ENCODE measurements at places on chromosomes 7 and 10.

DNA sequence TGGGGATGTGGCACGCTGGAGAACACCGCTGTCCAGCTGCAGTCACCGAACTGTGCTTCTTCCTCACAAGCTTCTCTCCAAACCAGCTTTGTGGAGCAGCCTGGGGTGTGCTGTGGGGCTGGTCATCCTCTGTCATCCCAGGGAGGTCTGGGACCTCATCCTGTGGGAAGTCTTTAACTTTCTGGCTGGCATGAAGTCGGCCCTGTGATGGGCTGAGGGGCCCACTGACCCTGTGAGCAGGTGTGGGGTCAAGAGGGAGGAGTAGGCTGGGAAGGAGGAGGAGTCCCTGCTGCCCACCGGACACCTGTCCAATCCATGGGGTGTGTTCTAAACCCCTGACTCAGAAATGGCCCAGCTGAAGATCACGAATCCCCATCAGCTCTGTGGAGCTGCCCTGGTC is 136.2 kb upstream of the SHH start:
- no peak for DNase-seq

DNA sequence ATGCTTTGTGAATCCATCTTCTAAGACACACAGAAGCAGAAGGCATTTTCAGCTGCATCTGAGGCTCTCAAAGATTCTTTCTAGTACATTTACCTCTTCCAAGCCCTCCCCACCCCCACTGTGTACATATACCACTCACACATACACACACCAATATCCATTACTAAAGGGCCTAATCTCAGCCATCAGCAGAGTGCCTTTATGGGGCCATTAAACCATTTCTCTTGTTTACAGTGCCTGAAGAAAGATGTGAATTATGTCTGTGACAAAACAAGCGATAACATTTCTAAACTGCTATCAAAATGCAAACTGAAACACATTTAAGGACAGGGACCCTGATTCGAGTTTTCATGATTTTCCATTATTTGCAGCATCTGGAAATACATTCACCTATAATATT is 40.0 kb downstream of the ETV1 start:
- DNase-seq = no peak

- no peak for DNase-seq
These were observed 171.5 kb downstream of the CCSER2 start for GRCh38 chr10:84499846-84500245.

- DNase-seq = no peak
These were observed 1377.4 kb downstream of the XPNPEP1 start for GRCh38 chr10:108545921-108546320.

- DNase-seq = no peak
These were observed 39.6 kb upstream of the SP8 start for GRCh38 chr7:20826243-20826642.

DNA sequence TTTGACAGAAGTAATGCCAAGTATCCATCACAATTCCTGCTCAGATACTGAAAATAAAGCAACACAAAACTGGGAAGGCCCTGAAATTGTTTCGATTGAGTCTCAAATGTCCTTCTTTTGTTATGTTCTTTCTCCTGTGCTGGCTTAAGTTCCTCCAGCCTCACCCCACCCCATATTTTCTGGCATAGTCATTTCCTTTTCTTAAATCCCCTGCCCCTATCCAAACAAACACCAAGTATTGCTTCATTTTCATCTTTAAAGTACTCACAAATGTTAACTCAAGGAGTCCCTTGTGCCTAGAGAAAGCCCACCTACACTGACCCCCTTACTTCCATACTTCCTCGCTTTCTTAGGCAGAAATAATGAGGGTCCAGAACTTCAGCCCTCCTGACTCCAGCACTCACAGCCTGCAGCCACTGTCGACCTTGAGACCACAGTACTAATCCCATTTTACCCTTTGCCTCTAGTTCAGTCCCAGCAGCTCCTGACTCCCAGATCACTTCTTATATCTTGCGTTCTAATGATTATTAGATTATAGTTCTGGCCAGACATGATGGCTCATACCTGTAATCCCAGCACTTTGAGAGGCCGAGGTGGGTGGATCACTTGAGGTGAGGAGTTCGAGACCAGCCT is 73.2 kb upstream of the ST8SIA6 start:
- DNase-seq = no peak

GRCh38 chr10:74104996-74105395 is 45.6 kb downstream of the AP3M1 start:
- no peak for DNase-seq

- peak; percentile 96 for DNase-seq
These were observed 556.8 kb upstream of the GALNT17 start for GRCh38 chr7:70574970-70575799.

GRCh38 chr10:112669989-112670388 is 223.0 kb downstream of the VTI1A start:
- DNase-seq = no peak

- peak; percentile 63 for DNase-seq
These were observed 630 bp downstream of the RSBN1L start for GRCh38 chr7:77696643-77697534.

DNA sequence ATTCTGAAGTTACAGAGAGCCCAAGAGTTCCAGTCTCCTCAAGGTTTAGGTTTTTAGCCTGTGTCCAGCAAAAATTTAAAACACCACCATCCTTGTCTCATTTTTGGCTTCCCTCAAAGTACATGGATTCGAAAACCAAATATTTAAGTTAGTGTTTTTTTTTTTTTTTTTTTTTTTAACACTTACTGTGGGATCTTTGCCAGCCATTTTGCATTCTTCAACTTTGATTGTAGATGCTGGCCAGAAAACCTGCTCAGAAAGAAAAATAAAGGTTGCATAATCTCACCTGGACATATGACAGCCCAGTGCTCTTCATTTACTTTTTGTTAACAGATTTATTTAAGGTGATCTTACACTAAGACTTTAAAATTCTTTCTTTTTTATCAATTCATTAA is 91.6 kb downstream of the SEMA3C start:
- DNase-seq = no peak

- no peak for DNase-seq
These were observed 19.6 kb downstream of the GIMAP5 start for GRCh38 chr7:150756858-150757257.

- DNase-seq = no peak
These were observed 8.1 kb downstream of the IL2RA start for GRCh38 chr10:6053816-6054631.

GRCh38 chr10:127949831-127950230 is 42.9 kb downstream of the PTPRE start:
- no peak for DNase-seq

DNA sequence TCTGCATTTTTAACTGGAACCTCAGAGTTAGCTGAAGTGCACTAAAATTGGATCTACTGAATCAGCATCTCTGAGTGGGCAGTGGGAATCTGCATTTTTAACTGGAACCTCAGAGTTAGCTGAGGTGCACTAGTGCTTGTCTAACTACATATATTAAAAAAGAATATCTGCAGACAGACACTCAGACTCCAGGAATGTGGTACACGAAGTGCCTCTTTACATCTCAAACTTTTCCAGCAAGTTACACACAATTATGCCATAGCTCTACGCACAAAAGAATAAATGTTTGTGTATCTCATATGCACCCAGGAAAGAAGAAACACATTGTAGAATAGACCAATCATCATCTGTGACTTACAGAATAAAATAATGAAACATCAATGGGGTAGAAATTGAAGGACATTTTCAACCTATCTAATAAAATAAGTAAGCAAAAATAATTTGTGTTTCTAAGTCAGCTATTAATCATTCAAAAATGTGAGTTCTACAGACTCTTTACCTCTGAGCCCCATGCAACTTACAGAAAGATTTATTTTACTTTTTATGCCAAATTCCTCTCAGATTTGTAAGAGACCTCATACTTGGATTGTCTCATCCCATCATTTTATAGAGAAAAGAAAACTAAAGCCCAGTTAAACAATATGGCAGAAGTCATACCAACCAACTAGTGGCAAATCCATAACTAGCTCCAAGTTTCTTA is 28.3 kb downstream of the PPP1R3A start:
- DNase-seq = no peak

- DNase-seq = no peak
These were observed 193.1 kb upstream of the POM121L12 start for GRCh38 chr7:52842202-52842900.

- DNase-seq = no peak
These were observed 42.9 kb upstream of the GTF2IRD1 start for GRCh38 chr7:74410772-74411171.

DNA sequence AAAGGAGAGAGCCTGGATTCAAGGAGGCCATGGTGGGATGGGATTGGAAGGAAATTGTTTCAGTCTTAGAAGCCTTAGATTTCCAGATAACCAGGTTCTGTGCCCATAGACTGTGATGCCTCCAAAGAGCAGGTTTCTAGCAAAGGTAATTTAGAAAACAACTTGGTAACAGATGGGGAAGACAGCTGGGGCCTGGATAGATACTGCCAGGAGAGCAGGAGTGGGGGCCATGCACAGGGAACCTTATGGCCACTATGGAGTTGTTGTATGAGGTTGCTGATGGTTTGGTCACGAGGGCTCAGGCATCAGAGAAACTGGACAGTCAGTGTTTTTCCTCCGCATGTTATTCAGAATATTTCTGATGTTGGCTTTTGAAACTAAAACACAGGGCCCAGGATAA is 901.9 kb downstream of the LRMDA start:
- peak; percentile 38 for DNase-seq

DNA sequence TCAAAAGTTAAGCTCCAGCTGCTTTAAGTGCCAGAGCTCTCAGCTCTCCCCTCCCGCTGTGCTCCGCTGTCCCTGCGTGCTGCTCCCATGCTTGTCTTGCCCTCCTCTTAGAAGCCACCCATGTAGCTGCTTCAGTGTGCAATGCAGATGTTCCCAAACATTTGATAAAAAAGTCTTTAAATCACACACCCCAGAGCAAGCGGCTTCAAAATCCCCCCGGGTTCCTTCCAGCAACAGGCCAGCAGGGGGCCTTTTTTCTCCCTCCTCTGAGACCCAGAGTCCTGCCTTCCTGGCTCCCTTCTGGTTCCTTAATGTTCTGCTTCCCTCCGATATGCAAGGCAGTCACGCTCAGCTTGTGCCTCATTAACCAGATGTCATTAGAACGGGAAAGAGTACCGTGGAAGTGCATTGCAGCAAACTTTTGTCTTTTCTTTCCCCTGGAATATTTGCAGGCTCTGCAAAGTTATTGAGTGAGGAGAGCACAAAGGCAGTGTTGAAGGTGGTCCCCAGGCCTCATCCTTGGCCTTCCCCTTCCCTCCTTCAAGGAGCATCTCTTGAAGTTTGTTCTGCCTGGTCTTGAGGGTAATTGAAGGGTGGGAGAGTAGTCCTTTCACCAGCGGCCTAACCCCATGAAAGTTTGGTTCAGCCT is 25.5 kb downstream of the LDB3 start:
- no peak for DNase-seq

GRCh38 chr7:79217468-79217867 is 236.0 kb downstream of the MAGI2 start:
- DNase-seq = no peak

GRCh38 chr7:43721193-43721806 is 8.0 kb downstream of the COA1 start:
- DNase-seq = no peak

DNA sequence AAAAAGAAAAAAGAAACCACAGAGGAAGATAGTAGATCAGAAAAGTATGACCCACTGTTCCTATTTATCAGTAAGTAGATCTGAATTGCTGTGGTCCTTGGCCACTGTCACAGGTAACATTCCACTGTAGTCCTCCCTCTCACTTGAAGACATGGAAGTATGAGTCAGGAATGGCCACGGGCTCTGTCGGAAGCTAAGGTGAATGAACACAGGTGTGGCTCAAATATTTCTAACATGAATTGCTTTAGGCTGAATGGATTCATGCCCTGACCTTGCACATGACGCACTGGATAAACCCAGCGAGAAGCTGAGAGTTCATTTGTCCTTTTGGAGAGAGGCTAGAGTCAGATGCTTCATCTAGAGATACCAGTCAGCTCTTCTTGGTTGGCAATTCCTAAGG is 224.5 kb upstream of the SP8 start:
- DNase-seq = no peak

GRCh38 chr10:132788180-132788830 is 2.4 kb upstream of the NKX6-2 start:
- DNase-seq = no peak

GRCh38 chr10:131277278-131277677 is 34.2 kb downstream of the TCERG1L start:
- no peak for DNase-seq

DNA sequence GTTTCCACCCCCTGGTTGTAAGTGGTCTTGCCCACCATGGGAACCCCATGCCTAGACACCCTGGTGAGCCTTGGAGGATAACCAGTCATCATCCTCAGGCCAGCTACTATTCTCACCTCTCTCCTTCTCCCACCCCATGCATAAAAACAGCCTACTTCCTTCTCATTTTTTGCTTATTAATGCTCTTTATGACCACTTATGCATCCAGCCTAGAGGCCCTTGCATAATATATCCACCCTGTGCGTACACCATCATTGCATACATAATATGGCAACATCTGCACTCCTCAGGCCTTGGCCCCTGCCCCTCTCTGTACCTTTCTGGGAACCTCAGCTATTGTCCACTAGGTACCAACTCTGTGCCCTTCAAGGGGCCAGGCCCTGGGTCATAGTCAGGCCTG is 91.0 kb downstream of the CDH23 start:
- DNase-seq = no peak

DNA sequence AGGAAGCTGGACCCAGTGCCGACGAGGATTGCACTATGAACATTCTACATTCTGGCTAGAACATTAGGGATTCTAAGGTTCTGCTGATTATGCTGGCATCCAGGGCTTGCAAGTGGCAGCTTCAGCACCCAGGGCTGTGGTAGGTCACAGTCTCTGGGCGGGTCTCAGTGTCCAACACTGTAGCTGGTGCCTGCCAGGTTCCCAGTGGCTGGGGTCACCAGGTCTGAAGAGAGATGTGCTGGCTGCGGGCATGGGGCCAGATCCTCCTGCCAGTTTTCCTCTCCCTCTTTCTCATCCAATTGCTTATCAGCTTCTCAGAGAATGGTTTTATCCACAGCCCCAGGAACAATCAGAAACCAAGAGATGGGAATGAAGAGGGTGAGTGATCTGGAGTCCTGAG is at the start of gene PTTG1IP2:
Gene PTTG1IP2, plus strand, starts transcription at position 86 of the 400 bp plus-strand sequence. Its CDS starts 148 bp downstream, at position 234.
- DNase-seq = no peak

GRCh38 chr7:77242068-77242467 is 42.4 kb upstream of the FGL2 start:
- no peak for DNase-seq

Data from NCI-H524 treated with DMSO at 0.1 percent for 48 hours (cell line).